ENCODE measurements at places on chromosomes 5 and 9.

DNA sequence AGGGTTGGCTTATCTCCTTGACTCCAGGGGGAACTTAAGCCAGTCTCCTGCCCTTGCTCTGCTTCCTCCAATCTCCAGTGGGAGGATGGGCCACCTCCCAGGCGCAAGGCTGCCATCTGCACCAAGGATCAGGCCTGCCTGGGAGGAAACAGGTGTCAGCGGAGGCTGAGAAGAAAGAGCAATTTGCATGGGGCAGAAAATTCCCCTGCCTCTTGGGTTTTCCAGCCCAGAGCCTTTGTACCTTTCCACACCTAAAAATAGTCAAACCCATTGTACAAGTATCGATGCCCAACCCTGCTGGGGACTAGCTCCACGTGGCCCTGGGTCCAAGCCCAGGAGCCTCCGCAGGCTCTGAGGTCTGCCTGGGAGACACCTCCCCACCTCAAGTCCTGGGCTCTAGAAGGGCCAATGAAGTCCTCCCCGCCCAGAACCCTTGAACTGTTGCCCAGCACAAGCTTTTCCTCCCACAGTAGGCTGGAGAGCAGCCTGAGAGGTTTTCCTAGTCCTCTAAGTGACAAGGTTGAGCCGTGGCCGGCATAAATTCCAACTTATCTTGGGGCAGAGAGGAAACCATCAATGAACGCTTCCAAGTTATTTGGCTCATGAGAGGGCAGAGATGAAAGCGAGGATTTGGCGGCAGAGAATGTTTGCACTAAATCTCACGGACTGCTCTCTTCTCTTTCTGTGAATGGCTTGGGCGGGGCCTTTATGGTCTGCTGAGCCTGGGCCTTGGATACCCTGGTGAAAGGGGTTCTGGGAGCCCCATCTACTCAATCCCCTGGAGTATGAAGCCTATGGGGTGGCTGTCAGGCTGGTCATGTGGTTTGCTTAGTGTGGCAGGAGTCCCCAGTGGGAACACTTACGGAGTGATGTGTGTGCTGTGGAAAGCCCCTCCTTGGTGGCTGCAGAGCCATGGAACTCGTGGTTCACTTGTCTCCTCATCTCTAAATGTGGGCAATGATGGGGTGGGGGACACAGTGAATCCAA is 15.6 kb downstream of the JADE2 start:
- no peak for ATAC-seq

DNA sequence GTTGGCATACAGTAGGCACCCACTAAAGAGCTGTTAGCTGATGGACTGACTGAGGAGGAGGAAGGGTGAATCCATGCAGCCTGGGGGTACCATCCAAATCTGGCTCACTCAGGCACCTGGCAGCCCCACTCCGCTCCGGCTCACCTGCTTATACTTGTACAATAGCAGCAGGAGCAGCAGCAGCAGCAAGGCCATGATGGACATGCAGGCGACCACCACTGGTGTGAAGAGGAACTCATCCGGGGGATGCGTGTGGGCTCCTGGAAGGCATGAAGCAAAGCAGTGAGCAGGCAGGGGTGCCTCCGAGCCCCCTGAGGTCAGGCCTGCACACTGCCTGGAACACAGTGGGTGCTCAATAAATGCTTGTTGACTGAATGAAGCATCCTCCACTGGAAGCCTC is 18.3 kb downstream of the CSF1R start:
- ATAC-seq, result no peak

- ATAC-seq, result no peak
These were observed 465.0 kb downstream of the TAF11L14 start for GRCh38 chr5:18099261-18099660.

DNA sequence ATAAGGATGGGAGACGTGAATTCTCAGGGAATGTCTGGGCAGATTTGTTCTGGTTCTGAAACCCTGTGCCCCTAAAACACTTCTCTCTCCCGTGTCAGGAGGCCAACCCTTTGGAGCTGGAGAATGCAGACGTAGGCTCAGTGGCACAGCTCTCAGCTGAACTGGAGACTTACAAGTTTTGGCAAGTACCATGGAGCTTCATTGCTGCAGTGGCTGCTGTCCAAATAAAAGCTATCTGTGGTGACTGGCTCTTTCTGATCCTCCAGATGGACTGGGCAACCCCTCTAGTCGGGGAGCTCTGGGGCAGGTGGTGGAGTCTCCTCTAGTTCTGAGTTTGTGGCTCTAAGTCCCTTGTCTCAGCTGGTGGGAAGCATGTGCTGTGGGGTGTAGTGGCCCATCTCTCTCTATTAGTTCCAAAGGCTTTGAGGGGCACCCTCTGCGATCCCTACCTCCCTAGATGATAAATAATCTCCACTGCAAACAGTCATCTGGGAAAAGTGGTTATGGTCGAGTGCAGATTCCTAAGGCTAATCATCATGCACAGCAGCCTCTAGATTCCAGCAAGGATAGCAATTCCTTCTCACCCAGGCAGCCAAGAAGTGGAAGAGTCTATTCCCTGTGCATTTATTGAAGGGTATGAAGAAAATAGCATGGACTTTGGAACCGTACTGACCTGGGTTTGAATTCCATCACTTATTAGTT is 204.2 kb upstream of the KLF4 start:
- no peak for ATAC-seq

DNA sequence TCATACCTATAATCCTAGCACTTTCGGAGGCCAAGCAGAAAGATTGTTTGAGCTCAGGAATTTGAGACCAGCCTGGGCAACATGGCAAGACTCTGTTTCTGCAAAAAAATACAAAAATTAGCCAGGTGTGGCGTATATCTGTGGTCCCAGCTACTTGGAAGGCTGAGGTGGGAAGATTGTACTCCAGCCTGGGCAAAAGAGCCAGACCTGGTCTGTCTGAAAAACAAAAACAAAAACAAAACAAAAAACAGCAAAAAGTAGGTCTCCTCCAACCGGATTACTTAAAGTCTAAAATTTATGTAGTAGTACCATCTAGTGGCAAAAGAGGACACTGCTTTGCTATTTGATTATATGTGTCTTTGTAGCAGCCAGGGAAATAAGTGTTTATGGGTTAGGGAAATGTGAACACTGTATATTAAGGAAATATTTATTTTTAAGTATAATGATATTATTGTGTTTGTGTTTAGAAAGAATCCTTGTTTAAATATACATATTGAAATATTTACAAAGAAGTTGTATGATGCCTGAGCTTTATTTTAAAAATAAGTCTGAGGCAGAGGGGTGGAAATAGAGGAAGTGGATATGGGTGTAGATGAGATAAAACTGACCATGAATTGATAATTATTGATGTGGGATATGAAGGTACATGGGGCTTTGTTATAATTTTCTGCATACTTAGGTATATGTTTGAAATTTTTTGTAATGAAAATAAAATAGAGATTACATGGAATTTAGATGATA is 20.0 kb downstream of the APC start:
- peak; percentile 60 for ATAC-seq

DNA sequence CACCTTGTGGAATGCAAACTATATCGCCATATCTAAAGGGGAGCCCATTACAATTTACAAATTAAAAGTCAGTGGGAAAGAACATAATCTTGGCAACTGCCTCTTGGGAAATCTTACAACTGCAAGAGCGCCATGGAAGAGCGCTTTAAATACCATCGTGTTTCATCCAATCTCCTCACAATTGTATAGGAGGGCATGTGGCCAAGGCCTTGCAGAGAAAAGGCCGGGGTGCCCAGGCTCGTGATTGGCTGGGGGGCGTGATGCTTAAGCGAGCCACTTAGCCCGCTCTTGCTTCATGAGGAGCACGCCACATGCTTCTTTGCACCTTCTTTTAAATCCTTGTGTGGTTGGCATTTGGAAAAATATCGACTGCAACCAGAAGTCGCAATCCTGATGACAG is 69.8 kb upstream of the NFIB start:
- ATAC-seq, result no peak

DNA sequence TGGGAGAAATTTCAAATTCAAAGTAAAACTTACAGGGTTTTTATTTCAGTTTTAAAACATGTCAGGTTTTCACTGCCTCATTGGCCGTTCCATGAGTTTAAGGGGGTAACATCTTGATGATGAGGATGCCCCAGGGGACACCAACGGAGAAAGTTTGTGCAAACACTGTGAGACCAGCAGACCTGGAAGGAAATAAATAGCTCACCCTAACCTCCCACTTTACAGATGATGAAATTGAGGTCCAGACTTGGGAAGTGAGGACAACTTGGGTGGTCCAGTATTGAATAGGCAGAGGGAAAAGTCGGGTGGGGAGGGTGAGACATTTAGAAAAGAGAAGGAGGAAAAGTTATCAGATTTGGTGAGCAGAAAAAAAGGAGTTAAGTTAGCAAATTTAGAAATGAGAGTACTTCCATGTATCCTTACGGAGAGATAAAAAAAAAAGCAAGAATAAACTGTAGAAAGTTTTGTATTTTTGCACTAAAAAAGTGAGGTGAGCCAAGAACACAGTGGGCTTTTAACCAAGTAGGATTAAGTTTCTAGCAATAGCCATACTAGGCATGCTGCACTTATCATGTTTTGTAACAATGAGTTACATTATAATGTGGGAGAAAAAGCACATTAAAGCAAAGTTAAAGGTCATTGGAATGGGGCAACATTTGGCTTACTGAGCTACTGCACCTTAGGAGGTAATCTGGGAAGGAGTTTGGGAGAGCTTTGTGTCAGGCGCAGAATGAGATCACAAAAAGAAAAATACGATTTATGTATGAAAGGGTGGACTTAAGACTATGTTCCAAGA is 125.1 kb downstream of the GAS1 start:
- ATAC-seq, result no peak

- ATAC-seq, result no peak
These were observed 1.9 kb downstream of the SPARC start for GRCh38 chr5:151684690-151685361.

DNA sequence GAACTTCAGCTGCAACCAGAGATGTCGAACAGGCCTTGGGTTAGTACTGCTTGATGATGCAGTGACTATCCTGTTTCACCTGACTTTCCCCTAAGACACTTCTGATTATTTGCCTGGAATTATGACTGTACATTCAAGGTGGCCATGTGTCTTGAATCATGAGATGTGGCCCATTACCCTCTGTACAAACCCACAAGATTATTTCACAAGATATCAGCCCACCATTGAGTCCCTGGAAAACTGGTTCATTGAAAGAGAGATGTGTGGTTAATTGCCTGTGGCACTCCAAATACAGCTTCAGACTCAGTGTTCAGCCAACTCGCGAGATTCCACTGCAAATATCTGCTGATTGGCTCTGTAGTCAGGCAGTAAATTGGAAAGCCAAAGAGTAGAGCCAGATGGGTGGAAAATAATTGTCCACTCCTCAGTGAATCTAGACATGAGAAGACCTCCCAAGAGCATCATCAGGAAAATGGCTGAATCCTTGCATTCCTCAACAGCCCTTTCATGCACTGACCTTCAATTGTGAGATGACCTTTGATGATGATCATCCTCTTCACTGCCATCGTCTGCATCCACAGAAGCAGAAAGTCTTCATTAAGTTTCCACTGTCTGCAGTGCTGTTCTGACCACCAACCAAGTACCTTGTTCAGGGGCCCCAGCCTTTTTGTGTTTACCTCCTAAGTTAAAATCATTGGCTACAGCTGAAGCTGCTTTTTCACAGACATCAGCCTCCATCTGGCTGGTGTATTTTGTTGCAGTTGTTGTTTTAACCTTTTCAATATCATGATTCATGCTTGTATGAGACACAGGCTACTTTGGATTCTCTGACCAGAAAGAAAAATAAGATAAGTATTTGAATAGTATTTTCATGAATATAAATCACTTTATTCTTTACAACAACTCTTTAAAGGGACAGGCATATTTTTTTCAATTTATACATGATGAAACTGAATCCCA is 75.2 kb downstream of the ESM1 start:
- ATAC-seq, result no peak

- ATAC-seq, result no peak
These were observed 182.2 kb upstream of the ANKRD55 start for GRCh38 chr5:56415356-56415765.

- ATAC-seq, result no peak
These were observed 9.4 kb upstream of the ADAMTS12 start for GRCh38 chr5:33901156-33901555.

GRCh38 chr9:134458207-134459108 is 132.2 kb downstream of the RXRA start:
- no peak for ATAC-seq

- ATAC-seq, result no peak
These were observed 56.8 kb downstream of the PUM3 start for GRCh38 chr9:2787065-2787464.

DNA sequence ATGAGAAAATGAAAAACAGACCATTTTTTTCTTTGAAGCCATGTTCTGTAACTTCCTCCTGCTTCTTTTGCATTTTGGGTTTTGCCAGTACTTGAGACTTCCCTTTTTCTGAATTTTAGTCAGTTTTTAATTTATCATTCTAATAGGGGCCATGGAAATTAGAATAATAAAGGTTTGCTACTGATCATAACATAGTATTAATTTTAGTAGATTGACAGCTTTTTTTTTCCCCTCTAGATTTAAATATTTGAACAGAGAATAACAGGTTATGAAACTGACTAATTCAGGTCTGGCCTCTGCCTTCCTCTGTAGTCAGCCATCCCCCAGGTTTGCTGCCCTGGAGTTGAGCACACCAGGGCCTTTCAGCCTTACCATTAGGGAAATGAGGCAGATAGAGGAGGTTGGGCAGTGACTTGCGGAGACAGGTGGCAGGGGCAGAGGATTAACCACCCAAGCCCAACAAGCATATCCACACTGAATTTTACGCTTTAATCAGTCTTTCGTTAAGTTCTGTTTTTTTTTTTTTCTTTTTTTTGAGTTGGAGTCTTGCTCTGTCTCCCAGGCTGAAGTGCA is 80.1 kb upstream of the TNFAIP8 start:
- peak; percentile 59 for ATAC-seq

DNA sequence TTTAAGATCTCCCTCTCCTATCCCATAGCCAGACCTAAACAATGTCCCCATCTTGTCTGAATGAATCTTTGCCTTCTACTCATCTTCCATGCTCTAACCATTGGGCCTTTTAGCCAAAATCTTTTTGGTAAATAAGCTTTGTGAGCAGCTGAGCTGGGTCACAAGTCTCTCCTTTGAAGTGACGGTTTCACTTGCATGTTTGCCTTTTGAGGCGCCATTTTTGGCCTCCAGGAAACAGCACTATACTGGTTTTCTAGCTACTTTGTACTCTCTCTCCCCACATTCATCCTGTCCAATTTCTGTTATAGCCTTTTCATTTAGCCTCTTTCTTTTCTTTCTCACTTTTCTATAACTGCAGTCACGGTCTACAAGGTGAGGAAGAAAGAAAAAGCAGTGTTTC is 195.5 kb upstream of the C9orf72 start:
- ATAC-seq, result no peak

DNA sequence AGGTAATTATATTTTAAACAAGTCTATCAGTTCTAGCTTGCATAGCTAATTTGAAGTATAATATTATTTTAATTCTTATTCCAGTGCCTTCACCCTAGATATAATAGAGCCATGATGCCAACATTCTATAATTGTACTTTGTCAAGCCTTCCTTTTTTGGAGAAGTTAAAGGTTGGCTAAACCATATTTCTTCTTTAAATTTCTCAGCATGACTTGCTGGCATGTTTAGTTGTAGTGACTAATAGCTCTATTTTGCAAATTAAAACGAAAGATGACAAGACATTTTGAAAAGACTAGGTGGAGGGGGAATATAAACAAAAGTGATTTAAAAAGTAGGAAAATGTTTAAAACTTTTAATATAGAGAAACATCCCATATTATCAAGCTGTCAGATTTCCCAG is 400.7 kb downstream of the PSAT1 start:
- ATAC-seq, result no peak

- no peak for ATAC-seq
These were observed 77.4 kb upstream of the FCN1 start for GRCh38 chr9:134994926-134995791.

Measured in activated T-helper 17 cell treated with anti-CD3 and anti-CD28 coated beads, Interleukin-2, amount 50 U/mL, for 72 hours (primary cell).